ENCODE measurements at places on chromosomes 16 and 17.

DNA sequence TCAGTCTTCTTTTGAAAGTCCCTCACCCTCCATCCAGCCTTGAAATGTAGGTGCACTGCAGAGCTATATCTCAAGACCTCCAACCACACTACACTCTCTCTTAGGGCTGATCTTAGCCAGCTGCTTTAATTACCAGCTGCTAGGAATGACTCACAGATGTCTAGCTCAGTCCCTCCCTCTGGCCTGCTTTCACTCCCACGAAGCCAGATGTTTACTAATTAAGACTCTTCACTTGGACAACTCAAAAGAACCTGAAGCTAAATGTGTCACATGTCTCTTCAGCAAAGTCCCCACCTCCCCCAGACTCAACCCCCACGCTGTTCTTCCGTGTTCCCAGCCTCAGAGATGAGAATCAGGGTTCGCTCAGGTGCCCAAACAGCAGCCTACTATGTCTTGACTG, 2.6 kb downstream of the GTF3C1 start:
- peak; percentile 49 for DNase-seq

- no peak for DNase-seq
These were observed 57.9 kb upstream of the CNEP1R1 start for GRCh38 chr16:49967012-49967559.

DNA sequence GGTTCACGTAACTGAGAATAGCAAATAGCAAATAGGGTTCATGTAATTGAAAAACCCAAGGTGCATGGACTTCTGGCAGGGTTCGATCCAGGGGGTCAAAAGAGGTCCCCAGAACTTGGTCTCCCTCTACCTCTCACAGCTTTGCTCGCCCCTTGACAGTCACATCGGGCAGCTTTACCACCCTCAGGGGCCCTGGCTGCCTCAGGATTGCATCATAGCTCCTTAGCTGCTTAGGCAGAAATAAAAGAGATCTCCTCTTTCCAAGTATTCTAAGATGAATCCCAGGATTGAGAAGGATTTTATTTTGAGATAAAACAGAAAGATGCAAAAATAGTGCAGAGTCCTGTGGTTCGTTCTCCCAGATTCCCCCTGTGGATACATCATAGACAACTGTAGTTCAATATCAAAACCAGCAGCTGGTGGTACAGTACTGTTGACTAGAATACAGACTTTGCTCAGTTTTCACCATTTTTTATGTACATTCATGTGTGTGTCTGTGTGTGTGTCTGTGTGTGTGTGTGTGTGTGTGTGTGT, 12.8 kb downstream of the ADGRG3 start:
- DNase-seq = no peak

GRCh38 chr16:85573696-85574641, 39.2 kb upstream of the GSE1 start:
- DNase-seq = no peak

GRCh38 chr17:54694287-54694887, 206.3 kb upstream of the TOM1L1 start:
- no peak for DNase-seq

GRCh38 chr16:3101018-3101840, 2.1 kb upstream of the ZSCAN10 start:
- DNase-seq = no peak

DNA sequence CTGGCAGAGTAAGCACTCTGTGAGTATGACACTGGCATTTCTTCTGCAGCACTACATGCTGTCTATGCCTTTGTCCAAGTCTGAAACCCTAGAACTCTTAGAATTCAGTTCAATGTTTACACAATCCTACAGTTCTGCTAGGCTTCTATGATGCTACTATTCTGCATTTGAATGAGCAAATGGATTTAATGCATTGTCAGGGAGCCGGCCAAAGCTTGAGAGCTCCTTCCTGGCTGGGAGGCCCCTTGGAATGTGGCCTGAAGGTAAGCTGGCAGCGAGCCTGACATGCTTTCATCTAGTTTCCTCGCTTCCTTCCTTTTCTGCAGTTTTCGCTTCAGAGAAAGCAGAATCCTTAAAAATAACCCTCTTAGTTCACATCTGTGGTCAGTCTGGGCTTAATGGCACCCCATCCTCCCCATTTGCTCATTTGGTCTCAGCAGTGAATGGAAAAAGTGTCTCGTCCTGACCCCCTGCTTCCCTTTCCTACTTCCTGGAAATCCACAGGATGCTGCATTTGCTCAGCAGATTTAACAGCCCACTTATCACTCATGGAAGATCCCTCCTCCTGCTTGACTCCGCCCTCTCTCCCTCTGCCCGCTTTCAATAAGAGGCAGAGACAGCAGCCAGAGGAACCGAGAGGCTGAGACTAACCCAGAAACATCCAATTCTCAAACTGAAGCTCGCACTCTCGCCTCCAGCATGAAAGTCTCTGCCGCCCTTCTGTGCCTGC, at the start of gene CCL2:
Gene CCL2 (plus strand): TSS at position 635 of the 730 bp plus-strand sequence. CDS start 65 bp downstream, at position 700.
- no peak for DNase-seq

DNA sequence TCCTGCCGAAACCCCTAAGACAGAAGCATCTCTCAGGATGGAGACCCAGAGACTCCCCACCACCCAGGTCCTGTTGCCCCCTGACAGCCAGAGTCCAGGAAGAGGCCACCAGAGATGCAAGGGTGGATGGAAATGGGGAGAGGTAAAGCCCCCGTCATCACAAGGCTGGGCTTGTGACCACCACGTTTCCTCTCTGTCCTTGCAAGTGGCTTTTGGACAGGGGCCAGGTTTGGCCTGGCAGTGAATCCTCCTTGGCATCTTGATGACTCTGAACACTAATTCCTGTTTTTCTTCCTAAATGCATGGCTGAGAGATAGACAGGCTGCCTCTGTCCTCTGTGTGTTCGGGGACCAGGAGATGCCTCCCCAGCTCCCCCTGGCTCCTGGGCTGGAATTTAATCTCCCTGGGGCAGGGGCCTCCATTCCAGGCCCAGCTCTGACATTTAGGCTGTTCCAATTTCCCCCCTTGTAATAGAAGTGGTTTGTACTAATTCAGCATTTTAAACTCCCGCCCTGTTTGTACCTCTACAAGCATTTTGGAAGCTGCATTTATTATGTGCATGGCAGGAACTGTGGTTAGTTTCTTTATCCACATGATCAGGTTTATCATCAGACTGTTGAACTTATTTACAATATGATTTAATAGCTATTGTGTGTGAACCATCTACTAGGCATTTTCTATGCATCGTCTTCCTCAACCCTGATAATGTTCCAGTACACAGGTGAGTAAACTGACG, 116.1 kb upstream of the IRX6 start:
- no peak for DNase-seq

- no peak for DNase-seq
These were observed 271.3 kb upstream of the CPHXL start for GRCh38 chr16:75997606-75998005.

DNA sequence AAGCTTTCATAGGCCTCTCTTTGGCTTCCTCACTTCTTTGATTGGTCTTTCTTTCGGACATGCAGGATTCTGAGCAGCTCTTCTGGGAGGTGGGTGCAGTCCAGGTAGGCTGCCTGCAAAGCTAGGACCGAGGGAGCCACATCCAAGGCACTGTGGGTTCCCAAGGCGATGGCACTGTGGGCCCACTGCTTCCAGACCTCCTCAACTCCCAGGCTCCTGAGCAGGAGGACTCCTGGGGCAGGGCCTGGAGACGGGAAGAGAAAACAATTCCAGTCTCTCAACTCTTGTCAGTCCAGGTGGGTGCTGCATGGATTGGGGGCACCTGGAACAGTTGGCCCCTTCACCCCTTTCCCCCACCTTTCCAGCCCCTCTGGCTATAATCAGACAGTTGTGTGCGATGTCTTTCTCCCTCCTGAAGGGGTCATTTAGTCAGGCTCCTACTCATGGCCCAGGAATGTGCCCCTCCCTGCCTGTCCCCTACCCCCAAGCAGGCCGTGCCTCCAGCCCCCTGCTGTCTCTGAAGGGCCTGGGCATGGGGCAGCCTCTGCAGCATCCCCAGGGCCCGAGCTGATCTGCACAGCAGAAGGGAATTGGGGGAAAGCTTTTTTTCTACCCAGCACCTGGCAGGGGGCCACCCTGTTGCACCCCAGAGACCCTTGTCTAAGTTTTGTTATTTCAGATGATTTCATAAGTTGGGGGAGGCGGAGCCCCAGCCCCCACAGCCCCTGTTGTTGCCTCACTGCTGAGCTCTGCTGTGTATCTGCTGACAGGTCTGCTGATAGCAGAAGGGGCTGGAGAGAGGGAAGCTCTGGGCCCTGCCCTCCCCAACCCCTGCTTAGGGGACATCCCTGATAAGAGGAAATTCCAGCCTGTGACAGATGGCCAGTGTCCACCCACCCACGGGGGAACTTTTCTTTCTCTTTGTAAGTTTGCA, 330.3 kb downstream of the SEC14L1 start:
- no peak for DNase-seq

DNA sequence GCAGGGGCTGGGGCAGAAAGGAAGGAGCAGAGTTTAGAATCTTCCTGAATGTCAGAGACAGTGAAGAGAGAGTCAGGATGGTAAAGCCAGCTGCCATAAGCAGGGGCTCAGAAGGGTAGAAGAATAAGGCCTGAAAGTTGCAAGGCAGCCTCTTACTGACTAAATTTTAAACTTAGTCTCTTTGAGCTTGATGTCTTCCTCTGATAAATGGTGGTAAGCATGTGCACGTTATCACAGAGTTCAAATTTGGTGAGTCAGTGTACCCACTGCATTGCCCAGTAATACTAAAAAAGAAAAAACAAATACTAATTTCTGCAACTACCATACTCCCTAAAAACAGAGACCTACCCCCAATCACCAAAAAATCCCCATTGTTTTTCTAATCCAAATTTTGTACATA, 45.2 kb downstream of the SIAH1 start:
- no peak for DNase-seq

DNA sequence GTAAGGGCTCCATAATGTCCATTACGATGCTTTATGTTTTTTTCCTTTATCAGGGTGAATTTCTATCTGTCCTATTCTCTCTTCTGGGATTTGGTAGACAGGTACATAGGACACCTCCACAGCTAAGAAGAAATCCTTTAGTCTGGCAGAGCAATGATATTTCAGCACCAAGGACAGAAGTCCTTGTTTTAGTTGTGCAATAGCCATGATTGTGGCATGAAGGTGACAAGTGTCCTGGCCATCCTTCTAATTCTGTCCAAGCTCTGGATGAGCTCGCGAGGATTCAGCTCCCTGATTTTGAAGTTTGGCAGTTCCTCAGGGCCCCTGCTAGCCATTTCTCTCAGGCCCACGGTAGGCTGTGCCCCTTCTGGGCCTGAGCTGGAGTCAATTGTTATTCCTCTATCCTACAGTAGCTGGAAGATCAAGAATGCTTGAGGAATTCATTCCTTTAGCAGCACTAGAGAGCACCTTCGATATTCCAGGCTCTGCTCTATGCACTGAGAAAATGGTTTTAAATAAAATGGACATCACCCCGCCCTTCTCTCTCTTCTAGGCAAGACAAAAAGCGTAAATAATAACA, 320.8 kb downstream of the XYLT1 start:
- DNase-seq = no peak

- DNase-seq = no peak
These were observed 389.2 kb upstream of the SALL1 start for GRCh38 chr16:51540259-51540658.

- DNase-seq = no peak
These were observed 25.3 kb downstream of the MEOX1 start for GRCh38 chr17:43636426-43636825.

DNA sequence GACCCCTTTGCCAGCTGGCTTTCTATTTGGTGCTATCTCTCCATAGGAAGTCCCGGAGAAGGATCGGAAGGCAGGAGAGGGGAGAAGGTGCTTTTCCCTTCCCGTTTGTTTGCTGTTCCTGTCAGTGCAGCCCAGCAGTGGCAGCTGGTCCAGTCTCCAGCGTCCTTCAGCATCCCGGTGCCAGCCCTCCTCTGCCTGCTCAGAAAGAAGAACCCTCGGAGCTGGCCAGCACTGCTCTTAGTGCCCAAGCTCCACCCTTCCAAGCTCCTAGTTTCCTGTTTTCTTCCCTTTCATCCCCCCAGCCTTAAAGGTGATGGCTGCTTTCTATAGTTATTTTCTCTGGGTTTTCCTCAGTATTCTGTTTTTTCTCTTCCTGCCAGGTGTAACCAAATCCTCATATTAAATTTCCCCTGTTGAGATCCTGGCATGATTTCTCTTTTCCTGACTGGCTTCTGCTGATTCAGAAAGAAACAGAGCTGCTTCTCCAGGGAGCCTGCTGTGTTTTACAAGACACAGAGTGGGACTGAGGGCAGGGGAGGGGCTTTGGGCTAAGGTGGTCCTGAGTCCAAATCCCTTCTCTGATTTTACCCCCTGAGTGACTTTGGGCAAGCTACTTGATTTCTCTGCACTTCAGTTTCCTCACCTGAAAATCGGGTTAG, 186.8 kb downstream of the COPRS start:
- no peak for DNase-seq

- DNase-seq = no peak
These were observed 31.7 kb downstream of the PRPSAP2 start for GRCh38 chr17:18889658-18890057.

DNA sequence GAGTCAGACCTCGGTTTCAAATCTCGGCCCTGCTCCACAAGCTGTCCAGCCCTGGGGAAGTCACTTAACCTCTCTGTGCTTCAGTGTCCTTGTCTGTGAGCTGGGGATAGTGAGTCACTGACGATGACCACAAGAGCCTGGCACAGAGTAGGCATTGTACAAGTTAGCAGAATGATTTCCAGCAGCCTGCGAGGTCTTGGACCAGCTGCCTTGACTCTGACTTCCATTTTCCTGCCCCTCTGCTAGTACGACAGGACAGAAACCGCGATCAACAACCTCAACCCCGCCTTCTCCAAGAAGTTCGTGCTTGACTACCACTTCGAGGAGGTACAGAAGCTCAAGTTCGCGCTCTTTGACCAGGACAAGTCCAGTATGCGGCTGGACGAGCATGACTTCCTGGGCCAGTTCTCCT, 20.7 kb downstream of the CPNE2 start:
- no peak for DNase-seq

DNA sequence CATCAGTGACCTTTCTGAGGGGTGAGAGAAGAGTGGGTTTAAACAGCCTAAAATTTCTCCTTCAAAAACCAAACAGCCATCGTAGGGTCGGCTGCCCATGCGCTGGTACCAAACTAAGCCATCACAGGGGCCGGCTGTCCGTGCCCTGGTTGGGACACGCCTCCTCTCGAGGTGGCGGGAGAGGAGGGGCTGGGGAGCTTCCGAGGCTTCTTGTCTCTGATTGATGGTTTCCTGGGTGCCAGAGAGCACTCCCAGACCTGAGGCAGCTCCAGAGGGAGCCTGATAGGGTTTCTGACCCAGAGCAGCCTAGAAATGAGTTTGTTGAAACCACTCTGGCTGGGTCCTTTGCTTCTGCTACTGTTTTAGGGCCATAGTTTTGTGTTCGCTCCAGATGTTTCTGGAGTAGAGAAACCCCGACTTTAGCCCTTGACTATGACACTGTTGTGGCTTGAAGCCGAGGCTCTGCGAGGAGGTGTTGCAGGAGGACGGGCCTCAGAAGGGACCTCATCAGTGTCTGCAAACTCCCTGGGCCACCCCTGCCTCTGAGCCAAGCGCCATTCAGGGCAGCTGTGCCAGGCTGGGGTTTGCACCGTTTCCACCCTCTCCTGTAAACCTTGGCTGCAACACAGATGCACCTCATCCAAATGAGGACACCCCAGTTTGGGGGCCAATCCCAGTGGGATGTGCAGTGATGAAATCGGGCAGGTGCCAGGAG, 6.2 kb downstream of the ZNF276 start:
- no peak for DNase-seq

- no peak for DNase-seq
These were observed 842 bp upstream of the TEDC2 start for GRCh38 chr16:2458887-2459646.

All from HS-5 (cell line).